SJCRH30 (cell line): ENCODE measurements at places on chromosomes 2 and 18. TPM values are rescaled to one million over a fixed set of nuclear protein-coding genes. Genes with fewer than 3 reads are reported as not detected.
A peak's percentile ranks its signal among the peaks of the same experiment; 100 is the strongest.

The SERPINB7 gene
- total RNA-seq: not detected in 2 replicates

The PIEZO2 gene
- total RNA-seq: 0.32 and 0.79 TPM in 2 replicates

The ST8SIA3 gene
- total RNA-seq: under 0.01 TPM in 1 of 2 replicates, not detected in the other

The GCKR gene
- total RNA-seq: not detected in 2 replicates

The APCDD1 gene
- total RNA-seq: not detected in 2 replicates

DNA sequence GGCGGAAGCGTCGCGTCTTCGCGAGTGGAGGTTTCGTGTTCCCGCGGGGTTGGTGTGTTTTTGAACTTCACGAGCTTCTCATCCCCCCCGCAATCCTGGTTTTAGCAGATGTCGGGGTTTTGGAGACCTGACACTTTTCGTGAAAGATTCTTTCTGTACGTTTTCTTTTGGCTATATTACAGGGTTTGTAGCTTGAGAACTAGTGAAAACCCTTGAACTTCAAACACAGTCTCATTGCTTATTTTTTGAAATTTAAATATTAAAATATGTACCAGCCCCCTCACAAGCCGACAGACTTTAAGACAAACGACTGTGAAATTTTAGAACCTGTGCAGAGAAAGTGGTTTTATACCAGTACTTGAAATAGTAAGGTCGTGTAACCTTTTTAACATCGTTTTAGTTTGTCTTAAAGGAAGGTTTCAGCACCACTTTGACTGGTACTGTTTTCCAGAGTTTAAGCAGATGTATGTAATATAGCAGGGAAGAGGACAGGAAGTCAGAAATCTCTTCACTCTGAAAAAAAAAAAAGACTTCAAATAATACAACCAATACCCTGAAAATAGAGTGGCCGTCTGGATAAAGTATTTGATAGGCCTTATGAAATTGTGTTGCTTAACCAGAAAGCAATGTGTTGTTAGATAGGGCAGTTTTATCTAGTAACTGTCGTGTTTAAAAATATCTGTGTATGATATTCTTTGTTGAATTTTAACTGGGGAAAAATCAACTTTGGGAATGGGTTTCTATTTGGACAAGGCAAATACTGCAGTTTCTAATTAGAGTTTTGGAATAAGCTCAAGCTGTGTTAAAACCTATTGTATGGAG is 1.4 kb downstream of the SPATS2L start:
- H3K36me3 ChIP-seq: peaks cover 46% of the 10 kb centered on the region
- H3K27ac ChIP-seq: peak overlapping the region; percentile 98

GRCh38 chr2:217551252-217551899 is 451.4 kb downstream of the TNS1 start:
- peak; percentile 63 for DNase-seq
- H3K27me3 ChIP-seq: no peaks in the 10 kb centered on the region
- peaks cover 22% of the 10 kb centered on the region for H3K4me1 ChIP-seq

- H3K4me3 ChIP-seq: no peak overlapping the region
- H3K27me3 ChIP-seq: no peaks in the 10 kb centered on the region
- no peaks in the 10 kb centered on the region for H3K36me3 ChIP-seq
Observed at GRCh38 chr18:72542342-72542741, 1.8 kb downstream of the CBLN2 start.

DNA sequence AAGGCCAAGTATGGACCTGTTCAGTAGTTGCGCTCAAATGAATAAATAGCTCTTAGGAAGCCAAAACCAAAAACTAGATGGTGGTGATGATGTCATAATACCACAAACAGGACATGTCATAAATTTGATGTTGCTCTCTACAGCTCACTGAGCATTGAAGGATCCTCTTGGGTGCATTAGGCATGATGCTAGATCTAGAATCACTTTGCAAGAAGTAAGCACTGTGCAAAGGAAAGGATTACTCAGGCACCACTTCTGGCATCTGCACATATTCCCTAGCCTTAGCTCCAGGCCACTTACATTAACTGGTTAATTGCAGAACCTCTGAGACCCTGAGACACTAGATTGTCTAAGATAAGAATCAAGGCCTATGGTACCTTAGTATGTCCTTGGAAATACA is 58.0 kb downstream of the LRRTM1 start:
- H3K27me3 ChIP-seq: no peaks in the 10 kb centered on the region; the same call in none of the 2 replicates
- no peak overlapping the region for H3K4me3 ChIP-seq
- H3K4me1 ChIP-seq: no peaks in the 10 kb centered on the region
- H3K36me3 ChIP-seq: no peaks in the 10 kb centered on the region
- DNase-seq: no peak
- H3K27ac ChIP-seq: no peak overlapping the region

DNA sequence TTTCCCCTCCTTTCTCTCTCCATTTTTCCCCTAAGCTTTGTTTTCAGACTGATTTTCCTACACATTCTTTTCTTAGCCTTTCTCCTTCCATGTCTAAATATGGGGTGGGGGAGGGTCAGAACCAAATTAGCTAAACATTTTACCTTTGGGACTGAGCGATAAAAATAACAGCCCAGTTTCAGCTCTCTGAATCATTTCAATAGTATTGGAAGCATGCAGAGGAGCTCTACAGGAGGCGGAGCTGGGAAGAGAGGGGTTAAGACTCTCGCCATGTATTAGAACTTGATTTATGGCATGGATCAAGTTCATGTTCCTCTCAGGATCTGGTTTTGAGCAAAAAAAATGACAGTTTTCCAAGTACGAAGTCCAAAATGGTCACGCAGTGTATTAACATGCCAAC is 109.1 kb downstream of the CPO start:
- H3K27ac ChIP-seq: no peak overlapping the region
- no peaks in the 10 kb centered on the region for H3K27me3 ChIP-seq
- no peak overlapping the region for H3K4me3 ChIP-seq
- no peak for DNase-seq
